ENCODE measurements at places on chromosomes 1 and 21. TPM values are rescaled to one million over a fixed set of nuclear protein-coding genes. Genes with fewer than 3 reads are reported as not detected.

PAPPA2 gene
- under 0.01 TPM for total RNA-seq

KRTAP22-2 gene
- not detected for total RNA-seq

CFAP141 gene
- not detected for total RNA-seq

XCL2 gene
- not detected for total RNA-seq

FAF1 gene
- 15.3 TPM for total RNA-seq

FLG2 gene
- total RNA-seq = not detected

FAM110D gene
- 6.0 TPM for total RNA-seq

TMEM52 gene
- 0.20 TPM for total RNA-seq

TAS1R3 gene
- total RNA-seq = under 0.01 TPM

FMN2 gene
- not detected for total RNA-seq

GJA8 gene
- not detected for total RNA-seq

SARS1 gene
- 118 TPM for total RNA-seq

NRDC gene
- 39.2 TPM for total RNA-seq

CCDC17 gene
- 0.22 TPM for total RNA-seq

DAB1 gene
- total RNA-seq = not detected

E2F2 gene
- 0.87 TPM for total RNA-seq

SAMD13 gene
- 1.7 TPM for total RNA-seq
